ENCODE measurements at places on chromosomes 11 and 22. TPM values are rescaled to one million over a fixed set of nuclear protein-coding genes. Genes with fewer than 3 reads are reported as not detected.

Gene SCN4B
- 12.5 TPM for total RNA-seq

Gene TOMT
- total RNA-seq: not detected

Gene OLFML1
- total RNA-seq: 34.9 TPM

Gene GLYATL1
- total RNA-seq: 3.6 TPM

Gene TCN1
- not detected for total RNA-seq

Gene RASD2
- 2.3 TPM for total RNA-seq

Gene ANGPTL5
- 1.9 TPM for total RNA-seq

Gene EFEMP2
- total RNA-seq: 84.5 TPM

Gene P2RY2
- 0.99 TPM for total RNA-seq

Gene F2
- not detected for total RNA-seq

Gene UBQLN3
- 0.39 TPM for total RNA-seq

Gene ANKK1
- total RNA-seq: 0.88 TPM

Gene NXPE4
- not detected for total RNA-seq

Gene C11orf21
- total RNA-seq: 0.44 TPM

Gene LMO2
- total RNA-seq: 22.3 TPM

Gene MMP12
- not detected for total RNA-seq

Gene ANKRD42
- total RNA-seq: 12.2 TPM

Gene AMPD3
- total RNA-seq: 12.8 TPM

Gene GAL
- 1.2 TPM for total RNA-seq

Gene MS4A4E
- 1.5 TPM for total RNA-seq

Gene RAPSN
- not detected for total RNA-seq

Gene SLC7A4
- 1.5 TPM for total RNA-seq

Gene EHF
- total RNA-seq: 0.50 TPM

Gene MPZL2
- 50.6 TPM for total RNA-seq

Gene TSPAN32
- total RNA-seq: 2.5 TPM

Gene ACRV1
- total RNA-seq: 0.79 TPM

Gene ROBO4
- total RNA-seq: 6.5 TPM

Gene MPST
- 20.1 TPM for total RNA-seq

Gene MS4A7
- 11.0 TPM for total RNA-seq

Gene TEX12
- total RNA-seq: 0.99 TPM

Gene APOBEC3G
- 9.5 TPM for total RNA-seq

Measured in spinal cord (tissue), 10 donors.